ENCODE measurements at places on chromosomes 1 and 21. TPM values are rescaled to one million over a fixed set of nuclear protein-coding genes. Genes with fewer than 3 reads are reported as not detected.

The MAP3K7CL gene
- total RNA-seq = 3.7 TPM

The PRR9 gene
- not detected for total RNA-seq

The HOOK1 gene
- not detected for total RNA-seq

The KCNA2 gene
- total RNA-seq = not detected

The SELENON gene
- total RNA-seq = 20.1 TPM

The CBR3 gene
- 4.0 TPM for total RNA-seq

The UBL4B gene
- not detected for total RNA-seq

The WNT9A gene
- 1.7 TPM for total RNA-seq

The LAX1 gene
- under 0.01 TPM for total RNA-seq

The C4BPA gene
- total RNA-seq = not detected

The DISC1 gene
- total RNA-seq = 9.4 TPM

The C1orf141 gene
- not detected for total RNA-seq

The PPIAL4G gene
- not detected for total RNA-seq

The VPS26C gene
- total RNA-seq = 83.1 TPM

The LAMTOR2 gene
- 88.2 TPM for total RNA-seq

The TEDDM1 gene
- not detected for total RNA-seq

The B3GALT5 gene
- 0.06 TPM for total RNA-seq

The ZSWIM5 gene
- total RNA-seq = 0.16 TPM

The ZNF593OS gene
- total RNA-seq = not detected

The SLC35F3 gene
- total RNA-seq = not detected

The SPRR5 gene
- not detected for total RNA-seq

The NID1 gene
- 261 TPM for total RNA-seq

The RASSF5 gene
- total RNA-seq = 0.06 TPM

The ZNF670 gene
- 9.9 TPM for total RNA-seq

The LCE1B gene
- not detected for total RNA-seq

The DMRTA2 gene
- total RNA-seq = not detected

The INKA2 gene
- 13.7 TPM for total RNA-seq

The LCE2B gene
- not detected for total RNA-seq

The PDXK gene
- 22.8 TPM for total RNA-seq

The ARTN gene
- total RNA-seq = 0.13 TPM

The GIPC2 gene
- 14.4 TPM for total RNA-seq

The FAM72C gene
- 0.16 TPM for total RNA-seq

The SERTAD4 gene
- 1.8 TPM for total RNA-seq

The S100A8 gene
- not detected for total RNA-seq

The HMCN1 gene
- total RNA-seq = 1.6 TPM

The IGSF9 gene
- not detected for total RNA-seq

The KIRREL1 gene
- total RNA-seq = 33.3 TPM
